ENCODE measurements at places on chromosomes 3 and 15.

- no peak for DNase-seq
Measured at GRCh38 chr3:31892916-31893573, 88.0 kb downstream of the OSBPL10 start.

DNA sequence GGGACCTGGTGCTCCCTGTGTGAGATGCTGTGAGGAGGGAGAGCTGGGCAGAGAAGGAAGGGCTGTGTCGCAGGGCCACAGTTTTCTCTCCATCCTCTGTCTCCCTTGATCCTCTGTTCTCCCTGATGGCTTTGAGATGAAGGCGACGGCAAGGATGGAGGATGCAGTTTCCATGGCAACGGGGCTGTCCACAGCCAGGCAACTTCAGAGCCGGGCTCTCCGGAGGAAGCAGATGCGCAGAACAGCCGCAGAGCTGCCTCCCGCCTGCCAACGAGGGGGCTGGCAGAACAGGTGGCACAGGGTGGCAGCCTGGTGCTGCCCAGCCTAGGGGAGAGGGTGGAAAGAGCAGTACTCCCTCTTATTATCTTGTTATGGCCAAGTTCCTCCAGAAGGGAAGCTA, 9.9 kb upstream of the GRM2 start:
- no peak for DNase-seq

DNA sequence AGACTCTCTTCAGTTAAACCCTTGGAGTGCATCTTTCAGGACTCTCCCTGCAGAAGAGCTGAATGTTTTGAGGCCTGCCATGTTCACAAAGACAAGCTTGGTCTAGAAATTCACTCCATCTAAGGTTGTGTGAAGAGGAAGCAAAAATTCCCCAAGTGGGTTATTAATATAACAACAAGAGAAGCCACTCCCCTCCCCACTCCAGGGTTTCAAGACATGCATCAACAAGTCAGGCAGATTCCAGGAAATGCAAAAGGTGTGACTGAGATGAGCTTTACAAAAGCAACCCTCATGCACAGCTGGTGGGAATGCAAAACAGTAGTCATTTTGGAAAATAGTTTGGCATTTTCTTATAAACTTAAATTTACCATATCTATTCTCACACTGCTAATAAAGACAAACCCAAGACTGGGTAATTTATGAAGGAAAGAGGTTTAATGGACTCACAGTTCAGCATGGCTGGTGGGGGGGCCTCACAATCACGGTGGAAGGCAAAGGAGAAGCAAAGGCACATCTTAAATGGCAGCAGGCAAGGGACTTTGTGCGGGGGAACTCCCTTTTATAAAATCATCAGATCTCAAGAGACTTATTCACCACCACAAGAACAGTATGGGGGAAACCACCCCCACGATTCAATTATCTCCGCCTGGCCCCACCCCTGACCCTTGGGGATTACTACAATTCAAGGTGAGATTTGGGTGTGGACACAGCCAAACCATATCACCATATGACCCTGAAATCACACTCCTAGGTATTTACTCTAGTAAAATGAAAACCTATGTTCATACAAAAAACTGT, 31.3 kb downstream of the TARS3 start:
- DNase-seq = no peak

- no peak for DNase-seq
Measured at GRCh38 chr3:156201411-156202405, 81.3 kb downstream of the KCNAB1 start.

- no peak for DNase-seq
Measured at GRCh38 chr3:193722566-193722965, 129.6 kb downstream of the OPA1 start.

DNA sequence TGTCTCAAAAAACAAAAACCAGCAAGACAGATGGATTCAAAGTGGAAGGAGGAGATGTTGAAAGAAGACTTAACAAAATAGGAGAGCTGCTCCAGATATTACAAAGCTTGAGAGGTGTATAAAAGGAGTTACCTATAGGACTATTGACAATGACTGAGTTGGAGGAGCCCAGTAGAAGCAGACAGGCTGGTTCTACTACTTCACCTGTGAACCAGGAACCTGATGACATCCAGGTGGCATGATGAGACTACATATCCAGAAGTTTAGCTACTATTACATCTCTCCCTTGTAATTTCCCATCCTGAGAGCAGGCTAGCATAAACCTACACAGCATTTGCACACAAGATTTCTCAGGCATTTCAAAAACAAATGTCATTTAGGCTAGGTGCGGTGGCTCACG, 49.3 kb downstream of the CPEB1 start:
- DNase-seq = no peak

- DNase-seq = no peak
Measured at GRCh38 chr3:37467761-37468160, 293.4 kb upstream of the LRRFIP2 start.
